ENCODE measurements at places on chromosomes 2 and 18.
A peak's percentile ranks its signal among the peaks of the same experiment; 100 is the strongest.

DNA sequence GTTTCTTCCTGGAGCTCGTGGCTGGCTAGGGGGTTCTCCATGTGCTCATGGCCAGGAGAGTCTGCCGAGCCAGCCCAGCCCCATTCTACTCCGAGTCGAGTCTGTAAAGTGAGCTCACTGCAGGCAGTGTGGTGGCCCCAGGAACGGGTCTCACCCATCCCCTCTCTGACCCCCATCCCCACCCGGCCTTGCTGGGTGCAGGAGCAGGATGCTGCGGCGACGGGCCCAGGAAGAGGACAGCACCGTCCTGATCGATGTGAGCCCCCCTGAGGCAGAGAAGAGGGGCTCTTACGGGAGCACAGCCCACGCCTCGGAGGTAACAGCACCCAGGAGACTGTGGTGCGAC is 1.4 kb downstream of the ANO7 start:
- DNase-seq: no peak

- DNase-seq: no peak
These were observed 65.4 kb upstream of the DSG1 start for GRCh38 chr18:31252522-31252921.

- no peak for DNase-seq
These were observed 874 bp downstream of the WDR43 start for GRCh38 chr2:28895189-28895893.

- no peak for DNase-seq
These were observed 30.2 kb downstream of the UGP2 start for GRCh38 chr2:63871864-63872263.

DNA sequence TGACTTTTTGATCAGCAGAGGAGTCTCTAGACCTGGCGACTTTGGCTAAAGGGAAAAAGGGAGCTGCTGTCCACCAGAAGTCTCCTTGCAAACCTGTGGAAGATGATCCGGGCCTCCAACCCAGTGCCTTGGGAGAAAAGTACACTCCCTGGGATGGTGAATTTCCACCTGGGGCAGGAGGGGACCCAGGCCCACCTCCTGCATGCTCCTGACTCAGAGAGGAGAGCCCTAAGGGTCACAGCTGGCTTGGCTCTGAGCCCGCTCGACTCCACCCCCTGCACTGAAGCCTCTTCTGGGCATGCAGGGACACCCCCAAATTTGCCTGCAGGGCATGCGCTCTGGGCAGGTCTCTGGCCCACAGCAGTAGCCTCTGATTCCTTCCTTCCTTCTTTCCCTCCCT is 66.5 kb downstream of the PDCL3 start:
- DNase-seq: no peak

DNA sequence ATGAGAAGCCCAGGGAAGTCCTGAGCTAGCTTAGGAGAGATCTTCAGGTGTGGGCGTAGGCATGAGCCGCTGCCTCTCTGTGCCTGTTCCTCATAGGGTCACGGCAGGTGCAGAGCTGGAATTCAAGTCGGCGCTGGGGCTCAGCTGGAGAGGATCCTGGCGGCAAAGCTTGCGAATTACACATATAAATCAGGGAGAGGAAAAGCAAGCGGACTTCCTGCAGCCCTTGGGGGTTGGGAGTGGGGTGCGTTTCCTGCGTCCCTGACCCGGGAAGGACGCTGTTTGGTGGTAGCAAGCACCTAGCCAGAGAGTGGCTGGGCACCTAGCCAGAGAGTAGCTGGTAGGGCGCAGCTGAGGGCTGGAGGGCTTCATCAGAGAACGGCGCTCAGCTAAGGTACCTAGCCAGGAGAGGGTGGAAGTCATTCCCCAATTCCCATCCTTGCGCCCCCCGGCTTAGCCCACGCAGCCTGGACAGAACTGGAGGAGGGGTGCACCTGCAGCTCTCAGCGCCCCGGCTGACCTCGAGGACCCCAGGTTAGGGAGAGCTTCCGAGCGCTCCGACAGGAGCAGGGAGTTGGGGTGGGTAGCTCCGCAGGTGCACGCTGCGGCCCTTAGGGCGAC is 459 bp upstream of the EFR3B start:
- DNase-seq: no peak

GRCh38 chr2:174553811-174554493 is 43.7 kb downstream of the WIPF1 start:
- DNase-seq: no peak

- no peak for DNase-seq
These were observed 22.6 kb downstream of the FER1L5 start for GRCh38 chr2:96665083-96665569.

GRCh38 chr2:11388262-11389051 is 44.0 kb upstream of the ROCK2 start:
- DNase-seq: no peak

DNA sequence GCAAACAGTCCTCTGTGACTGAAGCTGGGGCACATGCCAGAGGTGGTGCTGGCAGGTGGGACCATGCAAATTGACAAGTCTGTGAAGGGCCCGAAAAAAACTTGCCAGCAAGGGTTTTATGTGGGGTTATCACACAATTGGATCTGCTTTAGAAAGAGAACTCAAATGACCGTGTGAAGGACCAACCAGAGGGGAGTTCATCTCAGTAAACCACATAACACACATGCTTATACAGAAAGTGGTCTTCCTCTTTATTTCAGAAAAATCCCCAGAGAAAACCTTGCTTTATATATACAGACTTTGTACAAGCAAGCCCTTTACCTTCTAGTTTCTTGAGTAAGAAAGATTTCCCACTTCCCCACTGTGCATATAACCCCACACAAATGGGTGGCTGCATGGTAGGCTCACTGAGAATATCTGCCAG is 46.7 kb downstream of the KIDINS220 start:
- DNase-seq: no peak

DNA sequence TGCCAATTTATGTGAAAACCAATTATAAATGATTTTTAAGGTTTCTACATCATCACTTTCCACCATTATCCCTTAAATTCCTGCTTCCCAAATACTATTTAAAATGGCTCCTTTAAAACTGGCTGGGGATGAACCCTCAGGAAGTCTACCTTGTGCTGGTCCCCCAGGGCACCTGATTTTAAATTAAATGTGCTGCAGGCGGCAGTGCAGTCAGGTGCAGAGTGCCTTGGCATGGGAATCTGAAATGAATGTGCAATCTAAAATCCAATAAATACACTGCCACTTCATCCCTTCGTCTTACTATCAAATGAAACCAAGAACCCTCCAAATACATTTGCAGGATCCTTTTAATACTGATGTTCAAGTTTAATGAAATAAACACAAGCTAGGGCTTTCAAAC is 61.8 kb downstream of the C2orf76 start:
- DNase-seq: no peak

- DNase-seq: no peak
These were observed 1721.9 kb upstream of the SLC39A10 start for GRCh38 chr2:193935114-193935513.

DNA sequence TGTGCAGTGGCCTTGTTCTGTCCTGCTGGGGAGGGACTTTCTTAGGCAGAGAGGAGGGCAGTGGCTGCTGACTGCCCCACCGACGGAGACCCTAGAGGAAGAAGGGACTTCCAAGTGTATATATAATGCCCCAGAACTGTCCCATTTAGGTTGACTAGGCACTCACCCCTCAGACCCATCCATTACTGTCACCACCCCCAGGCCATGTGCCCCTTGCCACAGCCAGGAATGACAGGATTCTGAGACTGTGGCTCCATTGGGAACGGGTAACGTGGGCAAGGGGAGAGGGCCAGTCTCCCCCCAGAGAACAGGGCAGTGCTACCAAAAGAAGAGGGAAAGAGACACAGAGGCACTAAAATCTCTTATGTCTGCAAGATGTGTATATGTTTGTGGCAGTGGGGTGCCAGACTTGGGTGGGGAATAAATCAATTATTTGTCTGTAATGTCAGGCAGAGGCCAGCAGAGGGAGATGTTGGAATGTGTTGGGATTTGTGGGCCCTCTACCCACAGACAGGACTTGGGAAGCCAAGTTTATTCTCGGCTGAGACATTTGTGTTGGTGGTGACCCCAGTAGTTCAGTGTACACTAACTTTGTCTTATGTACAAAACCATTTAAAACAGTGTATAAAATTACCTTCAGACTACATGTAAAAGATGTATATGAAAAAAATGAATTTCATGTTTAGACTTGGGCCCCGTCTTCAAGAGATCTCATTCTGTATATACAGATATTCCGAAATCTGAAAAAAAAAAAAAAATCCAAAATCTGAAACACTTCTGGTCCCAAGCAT is 24.0 kb upstream of the TMEM37 start:
- DNase-seq: no peak

DNA sequence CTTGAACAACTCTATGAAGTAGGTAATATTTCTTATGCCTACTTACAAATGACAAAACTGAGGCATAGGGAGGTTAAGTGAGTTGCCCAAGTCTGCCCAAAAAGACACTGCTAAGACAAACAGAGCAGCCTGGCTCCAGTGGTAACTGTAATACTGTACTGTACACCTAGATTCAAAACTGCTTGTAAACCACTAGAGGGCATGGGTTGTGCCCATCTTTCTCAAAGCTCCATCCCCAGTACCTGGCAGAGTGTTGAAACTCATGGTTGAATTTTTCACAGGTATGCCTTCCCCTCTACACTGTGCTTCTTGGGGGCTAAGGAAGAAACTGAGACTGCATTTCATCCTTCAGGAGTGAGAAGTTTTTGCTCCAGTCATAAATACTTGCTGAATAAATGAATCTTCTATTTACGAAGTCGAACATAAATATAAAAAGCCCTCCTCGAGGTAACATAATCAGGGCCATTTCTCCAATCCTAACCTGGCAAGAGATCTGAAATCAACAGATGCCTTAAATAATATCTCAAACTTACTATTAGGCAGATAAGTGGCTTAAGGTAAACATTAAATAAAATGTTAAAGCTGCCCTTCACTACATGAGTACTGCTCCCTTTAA is 2.0 kb downstream of the PPP4R1 start:
- no peak for DNase-seq

- DNase-seq: no peak
These were observed 472.6 kb upstream of the KLHL29 start for GRCh38 chr2:22912398-22912797.

GRCh38 chr2:5373200-5373599 is 319.0 kb upstream of the SOX11 start:
- no peak for DNase-seq

GRCh38 chr2:74817304-74817675 is 16.6 kb upstream of the HK2 start:
- DNase-seq: no peak

DNA sequence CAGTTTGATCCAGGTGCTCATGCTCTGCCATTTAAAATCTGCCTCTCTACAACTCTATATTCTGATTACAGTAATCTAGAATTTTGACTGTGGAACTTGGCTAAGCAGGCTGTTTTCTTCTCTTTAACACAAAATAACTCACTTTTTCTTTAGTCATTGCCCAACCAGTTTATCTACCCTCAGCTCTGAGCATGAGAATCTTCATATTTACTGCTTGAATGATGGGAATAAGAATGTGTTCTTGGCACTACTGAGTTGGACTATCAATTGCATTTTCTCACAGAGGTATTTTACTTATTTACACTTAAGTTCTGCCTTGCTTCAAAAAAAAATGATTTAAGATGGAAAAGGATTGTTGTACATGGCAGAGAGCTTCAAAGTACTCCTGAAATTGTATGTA is 301.1 kb downstream of the CCDC85A start:
- no peak for DNase-seq

- peak; percentile 73 for DNase-seq
These were observed 62.1 kb upstream of the ACKR3 start for GRCh38 chr2:236507393-236508085.

GRCh38 chr2:107197594-107198294 is 311.8 kb upstream of the ST6GAL2 start:
- DNase-seq: no peak

- DNase-seq: no peak
These were observed 4.2 kb upstream of the KCMF1 start for GRCh38 chr2:84966731-84967130.

DNA sequence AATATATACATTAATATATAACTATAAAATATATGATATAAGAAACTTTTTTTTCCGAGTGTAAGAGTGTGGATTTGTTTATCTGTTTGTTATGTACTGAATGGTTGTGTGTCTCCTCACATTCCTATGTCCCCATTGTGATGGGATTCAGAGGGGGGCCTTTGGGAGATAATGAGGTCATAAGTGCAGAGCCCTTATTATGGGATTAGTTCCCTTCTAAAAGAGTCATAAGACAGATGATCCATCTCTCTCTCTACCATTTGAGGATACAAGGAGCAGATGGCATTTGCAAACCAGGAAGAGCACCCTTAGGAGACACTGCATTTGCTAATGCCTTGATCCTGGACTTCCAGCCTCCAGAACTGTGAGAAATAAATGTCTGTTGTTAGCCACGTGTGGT is 30.3 kb upstream of the SAP130 start:
- DNase-seq: no peak

DNA sequence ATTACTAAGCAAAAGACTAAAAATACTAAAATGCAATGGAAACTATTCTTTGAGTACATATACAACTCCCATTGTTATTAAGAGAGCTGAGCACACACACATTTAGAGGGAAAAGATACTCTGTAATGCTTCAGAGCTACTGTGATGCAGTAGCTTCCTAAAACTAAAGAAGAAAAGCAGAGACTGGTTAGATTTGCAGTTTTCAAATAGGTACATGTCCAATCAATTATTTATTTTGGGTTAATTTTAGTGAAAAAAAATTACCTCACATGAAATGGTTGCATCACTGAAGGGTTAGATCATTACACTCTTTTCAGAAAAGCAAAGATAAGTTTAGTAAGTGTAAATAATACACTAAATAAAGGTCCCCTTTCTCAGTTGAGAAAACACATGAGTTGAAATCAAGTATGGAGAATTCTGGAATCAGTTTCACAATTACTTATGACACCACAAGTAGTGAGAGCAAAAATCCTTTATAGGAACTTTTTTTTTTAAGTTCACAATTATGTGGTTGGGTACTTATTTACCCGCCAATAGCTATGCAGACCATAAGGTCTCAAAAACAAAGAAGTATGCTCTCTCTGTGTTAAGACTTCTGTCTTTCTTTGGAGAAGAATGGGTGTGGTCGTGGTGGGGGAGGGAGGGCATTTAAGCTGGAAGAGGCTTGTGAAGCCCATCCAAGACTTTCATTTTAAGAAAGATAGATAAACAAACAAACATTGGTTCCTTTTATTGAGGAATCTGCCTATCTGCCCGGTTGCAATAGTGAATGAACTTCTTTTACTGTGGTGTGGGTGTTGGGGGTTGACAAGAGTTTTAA is 25.3 kb upstream of the SERTAD2 start:
- DNase-seq: no peak

GRCh38 chr2:109703077-109703476 is 88.9 kb downstream of the SOWAHC start:
- DNase-seq: no peak

DNA sequence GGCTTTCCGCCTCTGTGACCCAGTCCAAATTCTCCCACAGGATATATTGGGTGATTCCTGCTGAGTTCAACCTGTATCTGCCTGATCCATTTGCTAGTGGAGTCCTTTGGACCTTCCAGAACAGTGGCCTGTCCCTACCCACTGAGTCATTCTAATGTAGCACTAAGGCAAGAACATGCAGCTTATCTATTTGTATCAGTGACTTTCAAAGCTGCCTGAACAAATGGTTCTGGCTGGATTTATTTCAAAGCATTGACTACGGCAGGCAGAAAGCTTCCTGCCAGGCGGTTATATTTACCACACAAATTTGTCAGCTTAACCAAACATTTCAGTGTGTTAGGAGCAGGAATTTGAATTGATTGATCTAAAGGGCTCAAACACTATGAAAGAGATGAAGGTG is 613.4 kb downstream of the DCC start:
- no peak for DNase-seq

GRCh38 chr18:449374-449773 is 51.1 kb downstream of the COLEC12 start:
- DNase-seq: no peak

All from activated naive CD8-positive, alpha-beta T cell treated with anti-CD3 and anti-CD28 coated beads, Interleukin-2, amount 10 ng/mL, durations not matched to agents 7 days and 5 days (primary cell).